MCF 10A (cell line): ENCODE measurements at places on chromosomes 7 and 10.

GRCh38 chr7:128829391-128830166 lies 627 bp upstream of the FLNC start:
- peak overlapping the region; percentile 58 for H3K4me3 ChIP-seq
- DNase-seq: no peak
- no peaks in the 10 kb centered on the region for H3K4me1 ChIP-seq
- H3K27ac ChIP-seq: no peak overlapping the region

- no peak overlapping the region for H3K27ac ChIP-seq
- DNase-seq: no peak
- no peaks in the 10 kb centered on the region for H3K36me3 ChIP-seq
- no peak overlapping the region for H3K4me3 ChIP-seq
Measured at GRCh38 chr7:3140834-3141233, 97.2 kb upstream of the CARD11 start.

GRCh38 chr7:131493081-131493480 lies 63.3 kb downstream of the PODXL start:
- H3K27ac ChIP-seq: no peak overlapping the region
- no peak for DNase-seq
- no peak overlapping the region for H3K4me3 ChIP-seq
- no peaks in the 10 kb centered on the region for H3K27me3 ChIP-seq
- peaks cover 19% of the 10 kb centered on the region for H3K36me3 ChIP-seq

GRCh38 chr10:70233109-70233938 lies at the start of gene PPA1:
TSS of gene PPA1 (minus strand) at chr10:70233429. CDS start at chr10:70233327, 102 bp downstream.
- DNase-seq: peak; percentile 96
- H3K27me3 ChIP-seq: no peaks in the 10 kb centered on the region
- peaks cover 29% of the 10 kb centered on the region for H3K36me3 ChIP-seq
- peaks cover 32% of the 10 kb centered on the region for H3K4me1 ChIP-seq
- H3K27ac ChIP-seq: peak within 1 kb of the TSS; percentile 97

DNA sequence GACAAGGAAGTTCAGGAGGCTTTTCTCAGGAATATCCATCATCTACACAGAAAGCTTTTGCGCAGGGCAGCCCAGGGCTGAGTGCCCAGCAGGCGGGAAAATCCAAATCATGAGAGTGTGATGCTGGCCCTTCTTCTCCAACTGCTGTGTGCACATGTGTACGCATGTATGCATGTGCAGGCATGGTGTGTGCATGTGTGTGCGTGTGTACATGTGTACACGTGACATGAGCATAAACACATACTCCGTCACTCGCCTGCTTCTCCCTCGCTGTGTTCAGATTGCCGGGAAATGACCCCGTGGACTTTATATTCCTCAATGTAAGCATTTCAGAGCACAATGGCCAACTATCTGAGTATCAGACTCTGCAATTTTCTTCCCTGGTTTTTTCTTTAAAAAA lies 85.1 kb downstream of the PRPF18 start:
- no peaks in the 10 kb centered on the region for H3K36me3 ChIP-seq
- H3K4me1 ChIP-seq: no peaks in the 10 kb centered on the region

DNA sequence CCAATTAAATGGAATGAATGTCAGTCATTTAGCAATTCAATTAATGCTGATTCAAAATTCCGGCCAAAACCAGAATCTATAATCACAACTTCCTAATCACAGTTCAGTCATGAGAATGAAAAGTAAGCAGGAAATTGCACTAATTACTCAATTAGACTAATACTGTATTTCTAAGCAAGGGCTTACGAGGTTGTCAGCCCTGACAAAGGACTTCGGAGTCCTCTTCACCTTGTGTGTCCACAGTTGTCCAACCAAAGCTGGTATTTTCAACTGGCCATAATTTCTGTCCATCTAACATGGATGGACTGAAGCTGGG lies 17.4 kb downstream of the CPA1 start:
- H3K27ac ChIP-seq: no peak overlapping the region
- H3K27me3 ChIP-seq: no peaks in the 10 kb centered on the region
- H3K4me1 ChIP-seq: no peaks in the 10 kb centered on the region
- peaks cover 16% of the 10 kb centered on the region for H3K36me3 ChIP-seq
- DNase-seq: no peak
- H3K4me3 ChIP-seq: no peak overlapping the region

- DNase-seq: no peak
- H3K27me3 ChIP-seq: peaks cover 48% of the 10 kb centered on the region
- no peaks in the 10 kb centered on the region for H3K36me3 ChIP-seq
- no peak overlapping the region for H3K27ac ChIP-seq
Measured at GRCh38 chr7:25520017-25520416, 291.7 kb upstream of the NPVF start.

GRCh38 chr7:23918856-23919255 lies 208.8 kb downstream of the STK31 start:
- H3K27ac ChIP-seq: no peak overlapping the region
- H3K4me1 ChIP-seq: no peaks in the 10 kb centered on the region

DNA sequence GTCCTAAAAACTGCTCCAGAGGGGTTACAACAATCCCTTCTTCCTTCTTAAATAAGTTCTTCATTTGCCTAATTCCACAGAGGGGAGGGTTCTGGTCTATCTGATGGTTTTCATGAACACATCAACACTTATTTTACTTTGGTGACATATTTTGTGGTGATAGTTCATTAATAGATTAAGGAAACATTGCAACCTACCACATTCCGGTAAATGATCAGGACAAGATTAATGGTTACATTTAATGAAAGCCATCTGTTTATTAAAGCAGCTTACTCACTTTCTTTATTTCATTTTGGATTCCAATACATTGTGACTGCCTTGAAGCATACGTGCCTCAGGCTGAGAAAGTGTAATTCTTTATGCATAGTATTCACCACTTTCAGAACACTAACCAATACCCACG lies 101.0 kb downstream of the SKIDA1 start:
- no peaks in the 10 kb centered on the region for H3K27me3 ChIP-seq
- peak overlapping the region; percentile 12 for H3K27ac ChIP-seq
- peaks cover 7% of the 10 kb centered on the region for H3K36me3 ChIP-seq
- H3K4me1 ChIP-seq: peaks cover 10% of the 10 kb centered on the region
- no peak overlapping the region for H3K4me3 ChIP-seq
- DNase-seq: no peak

GRCh38 chr7:104982308-104983075 lies 31.5 kb upstream of the KMT2E start:
- peaks cover 25% of the 10 kb centered on the region for H3K4me1 ChIP-seq
- H3K36me3 ChIP-seq: peaks cover 23% of the 10 kb centered on the region
- H3K4me3 ChIP-seq: peak overlapping the region; percentile 94

DNA sequence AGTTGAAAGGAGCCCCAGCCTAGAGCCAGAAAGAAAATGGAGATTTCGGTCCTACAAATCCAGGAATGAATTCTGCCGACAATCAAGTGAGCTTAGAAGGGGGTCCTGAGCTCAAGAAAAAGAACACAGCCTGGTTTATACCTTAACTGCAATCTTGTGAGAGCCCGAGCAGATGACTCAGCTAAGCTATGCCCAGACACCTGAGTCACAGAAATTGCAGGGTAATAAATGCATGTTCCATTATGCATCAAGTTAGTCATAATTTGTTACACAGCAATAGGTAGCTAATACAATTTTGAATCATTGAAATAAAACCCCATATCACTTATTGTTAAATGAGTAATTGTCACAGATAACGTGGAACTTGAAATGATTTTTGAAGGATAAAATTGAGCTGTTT lies 111.8 kb upstream of the FOXP2 start:
- H3K27me3 ChIP-seq: peaks cover 15% of the 10 kb centered on the region
- DNase-seq: no peak
- H3K36me3 ChIP-seq: no peaks in the 10 kb centered on the region

DNA sequence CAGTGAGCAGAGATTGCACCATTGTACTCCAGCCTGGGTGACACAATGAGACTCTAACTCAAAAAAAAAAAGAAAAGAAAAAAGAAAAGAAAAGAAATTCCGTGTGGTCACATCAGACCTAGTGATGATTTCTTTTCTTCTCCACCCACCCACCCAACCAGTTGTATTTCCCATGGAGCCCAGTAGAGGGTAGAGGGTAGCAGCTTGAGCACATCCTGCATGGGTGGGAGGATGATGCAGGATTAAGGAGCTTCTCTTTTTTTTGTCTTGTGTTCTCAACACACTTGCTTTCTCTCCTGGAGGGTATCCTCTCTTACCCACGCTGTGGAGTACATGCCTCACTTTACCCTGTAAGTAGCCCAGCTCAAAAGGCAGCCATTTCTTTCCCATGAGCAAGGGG lies 118.6 kb upstream of the CARD11 start:
- H3K36me3 ChIP-seq: no peaks in the 10 kb centered on the region
- H3K27ac ChIP-seq: no peak overlapping the region
- peaks cover 5% of the 10 kb centered on the region for H3K4me1 ChIP-seq
- no peak overlapping the region for H3K4me3 ChIP-seq
- no peaks in the 10 kb centered on the region for H3K27me3 ChIP-seq

GRCh38 chr10:16381083-16381482 lies 55.7 kb upstream of the PTER start:
- H3K4me3 ChIP-seq: no peak overlapping the region
- peak; percentile 49 for DNase-seq
- H3K27ac ChIP-seq: peak overlapping the region; percentile 65
- H3K4me1 ChIP-seq: peaks cover 6% of the 10 kb centered on the region
- no peaks in the 10 kb centered on the region for H3K27me3 ChIP-seq
- H3K36me3 ChIP-seq: no peaks in the 10 kb centered on the region

- H3K36me3 ChIP-seq: no peaks in the 10 kb centered on the region
- H3K27ac ChIP-seq: no peak overlapping the region
- H3K4me3 ChIP-seq: no peak overlapping the region
- no peaks in the 10 kb centered on the region for H3K27me3 ChIP-seq
Measured at GRCh38 chr10:2246747-2247146, 509.4 kb upstream of the ADARB2 start.

- peaks cover 20% of the 10 kb centered on the region for H3K4me1 ChIP-seq
- no peaks in the 10 kb centered on the region for H3K36me3 ChIP-seq
- peak; percentile 72 for DNase-seq
- H3K4me3 ChIP-seq: no peak overlapping the region
Measured at GRCh38 chr7:135490783-135491182, 19.1 kb downstream of the CNOT4 start.

DNA sequence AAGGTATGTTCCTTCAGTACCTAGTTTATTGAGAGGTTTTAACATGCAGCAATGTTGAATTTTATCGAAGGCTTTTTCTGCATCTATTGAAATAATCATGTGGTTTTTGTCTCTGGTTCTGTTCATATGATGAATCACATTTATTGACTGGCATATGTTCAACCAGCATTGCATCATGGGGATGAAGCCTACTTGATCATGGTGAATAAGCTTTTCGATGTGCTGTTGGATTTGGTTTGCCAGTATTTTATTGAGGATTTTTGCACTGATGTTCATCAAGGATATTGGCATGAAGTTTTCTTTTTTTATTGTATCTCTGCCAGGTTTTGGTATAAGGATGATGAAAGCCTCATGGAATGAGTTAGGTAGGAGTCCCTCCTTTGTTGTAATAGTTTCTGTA lies 204.0 kb upstream of the GNAI1 start:
- H3K27ac ChIP-seq: no peak overlapping the region
- DNase-seq: no peak
- no peaks in the 10 kb centered on the region for H3K4me1 ChIP-seq
- no peaks in the 10 kb centered on the region for H3K36me3 ChIP-seq

DNA sequence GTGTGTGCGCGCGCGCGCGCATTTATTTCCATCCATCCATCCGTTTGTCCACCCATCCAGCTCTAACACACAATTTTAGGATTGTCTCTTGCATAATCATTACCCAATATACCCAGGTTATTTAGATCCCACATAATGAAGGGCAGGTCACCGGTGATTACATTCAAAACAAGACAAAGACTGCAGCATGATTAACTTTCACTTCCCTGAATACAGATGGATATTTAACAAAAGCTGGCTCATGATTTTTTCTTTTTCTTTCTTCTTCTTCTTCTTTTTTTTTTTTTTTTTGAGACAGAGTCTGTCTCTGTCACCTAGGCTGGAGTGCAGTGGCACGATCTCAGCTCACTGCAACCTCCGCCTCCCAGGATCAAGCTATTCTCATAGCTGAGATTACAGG lies 86.2 kb downstream of the SH3PXD2A start:
- no peak overlapping the region for H3K27ac ChIP-seq
- no peak for DNase-seq
- no peak overlapping the region for H3K4me3 ChIP-seq

- H3K27me3 ChIP-seq: peaks cover 10% of the 10 kb centered on the region
- H3K4me1 ChIP-seq: peaks cover 7% of the 10 kb centered on the region
- DNase-seq: peak; percentile 70
- no peaks in the 10 kb centered on the region for H3K36me3 ChIP-seq
- no peak overlapping the region for H3K27ac ChIP-seq
Measured at GRCh38 chr7:156558198-156558597, 82.4 kb upstream of the RNF32 start.

GRCh38 chr7:132004529-132004928 lies 448.1 kb upstream of the PODXL start:
- H3K27me3 ChIP-seq: peaks cover 24% of the 10 kb centered on the region
- H3K4me1 ChIP-seq: no peaks in the 10 kb centered on the region
- H3K27ac ChIP-seq: no peak overlapping the region
- DNase-seq: peak; percentile 4

GRCh38 chr7:89401099-89401498 lies 605.6 kb upstream of the TEX47 start:
- H3K4me3 ChIP-seq: no peak overlapping the region
- H3K4me1 ChIP-seq: no peaks in the 10 kb centered on the region
- DNase-seq: no peak
- H3K27ac ChIP-seq: no peak overlapping the region
- no peaks in the 10 kb centered on the region for H3K27me3 ChIP-seq

GRCh38 chr7:95730493-95731280 lies 41.7 kb upstream of the DYNC1I1 start:
- no peak overlapping the region for H3K27ac ChIP-seq
- no peaks in the 10 kb centered on the region for H3K4me1 ChIP-seq

- no peak overlapping the region for H3K27ac ChIP-seq
- H3K4me3 ChIP-seq: no peak overlapping the region
- DNase-seq: no peak
- H3K4me1 ChIP-seq: no peaks in the 10 kb centered on the region
- peaks cover 20% of the 10 kb centered on the region for H3K27me3 ChIP-seq
- H3K36me3 ChIP-seq: no peaks in the 10 kb centered on the region
Measured at GRCh38 chr10:71572962-71573361, 146.6 kb downstream of the C10orf105 start.

- no peak overlapping the region for H3K27ac ChIP-seq
- H3K36me3 ChIP-seq: no peaks in the 10 kb centered on the region
- DNase-seq: no peak
- H3K4me3 ChIP-seq: no peak overlapping the region
Measured at GRCh38 chr7:1249731-1250130, 17.1 kb downstream of the UNCX start.

DNA sequence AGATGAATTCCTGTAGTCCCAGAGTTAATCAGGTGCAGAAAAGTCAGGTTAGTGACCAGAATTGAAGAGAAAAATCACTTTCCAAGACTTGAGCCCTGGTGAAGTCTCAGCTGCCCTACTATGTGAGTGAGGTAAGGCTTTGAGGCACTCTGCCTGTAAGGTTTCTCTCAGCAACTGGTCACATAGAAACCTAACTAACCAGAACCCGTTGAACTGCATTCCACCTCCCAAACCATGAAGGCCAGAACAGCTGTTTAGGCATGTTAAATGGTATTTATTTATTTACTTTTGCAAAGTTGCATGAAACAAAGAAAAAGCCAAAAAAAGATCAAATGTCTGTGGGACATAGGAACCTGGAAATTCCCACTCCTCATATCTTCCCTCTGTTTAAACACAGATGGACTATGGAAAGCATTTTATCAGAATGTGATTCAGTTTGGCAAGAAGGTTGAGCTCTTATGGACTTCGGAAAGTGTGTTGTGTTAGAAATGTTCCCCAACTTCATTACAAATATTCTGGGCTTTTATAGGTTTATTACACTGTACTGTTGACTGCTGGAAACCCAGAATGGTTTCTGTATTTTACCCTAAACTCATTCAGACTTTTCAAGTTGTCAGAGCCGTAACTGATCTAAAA lies 12.8 kb upstream of the GPR85 start:
- H3K27ac ChIP-seq: no peak overlapping the region
- no peak overlapping the region for H3K4me3 ChIP-seq
- no peak for DNase-seq
- H3K4me1 ChIP-seq: no peaks in the 10 kb centered on the region
- H3K36me3 ChIP-seq: no peaks in the 10 kb centered on the region
